ENCODE measurements at places on chromosomes 12 and 14.

- no peak for DNase-seq
Measured at GRCh38 chr14:92425101-92425500, 88.5 kb upstream of the RIN3 start.

- DNase-seq, result no peak
Measured at GRCh38 chr12:9941838-9942237, 9.7 kb upstream of the CLEC2A start.

- DNase-seq, result no peak
Measured at GRCh38 chr14:93059917-93060545, 55.7 kb downstream of the ITPK1 start.

DNA sequence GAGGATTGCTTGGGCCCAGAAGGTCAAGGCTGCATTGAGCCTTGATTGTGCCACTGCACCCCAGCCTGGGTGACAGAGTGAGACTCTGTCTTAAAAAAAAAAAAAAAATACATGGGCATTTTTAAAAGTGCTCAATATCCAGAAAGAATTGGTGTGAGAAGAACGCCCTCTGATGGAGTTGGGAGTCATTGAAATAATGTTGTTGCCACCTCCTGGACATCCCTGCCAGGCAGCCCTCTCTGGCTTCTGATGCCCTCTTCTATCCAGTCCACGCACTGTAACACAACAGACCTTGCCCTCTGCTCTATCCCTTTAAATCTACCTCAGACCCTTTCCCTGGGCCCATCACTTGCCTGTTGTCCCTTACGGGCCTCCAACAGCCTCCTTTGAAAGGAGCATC lies 4.9 kb downstream of the PTGDR start:
- no peak for DNase-seq

GRCh38 chr12:106739318-106739717 lies 35.2 kb upstream of the RIC8B start:
- DNase-seq, result no peak

GRCh38 chr12:11827091-11828061 lies 177.9 kb downstream of the ETV6 start:
- no peak for DNase-seq

- no peak for DNase-seq
Measured at GRCh38 chr14:81033698-81034240, 78.3 kb downstream of the TSHR start.

Measured in activated CD8-positive, alpha-beta memory T cell treated with anti-CD3 and anti-CD28 coated beads for 4 hours (primary cell).